ENCODE measurements at places on chromosomes 12 and 14.

- no peak for DNase-seq
These were observed 93.0 kb upstream of the MGAT4C start for GRCh38 chr12:86349196-86349595.

DNA sequence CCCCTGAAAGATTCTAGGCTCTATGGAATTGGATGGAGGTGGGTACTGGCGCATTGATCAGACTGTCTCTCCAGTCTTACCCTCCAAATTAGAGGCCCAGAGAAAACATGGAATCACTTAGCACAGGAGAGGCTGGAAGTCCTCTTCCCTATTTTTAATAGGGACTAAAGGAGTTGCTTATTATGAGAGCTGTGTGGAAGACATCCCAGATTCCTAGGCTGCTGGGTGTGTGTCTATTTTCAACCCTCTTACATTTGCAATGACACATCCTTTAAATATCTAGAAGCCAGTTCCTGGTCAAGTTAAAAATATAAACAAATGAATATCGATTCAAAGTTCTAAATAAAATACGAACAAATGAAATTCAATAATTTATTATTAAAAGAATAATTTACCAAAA lies 58.3 kb upstream of the ARID2 start:
- no peak for DNase-seq

DNA sequence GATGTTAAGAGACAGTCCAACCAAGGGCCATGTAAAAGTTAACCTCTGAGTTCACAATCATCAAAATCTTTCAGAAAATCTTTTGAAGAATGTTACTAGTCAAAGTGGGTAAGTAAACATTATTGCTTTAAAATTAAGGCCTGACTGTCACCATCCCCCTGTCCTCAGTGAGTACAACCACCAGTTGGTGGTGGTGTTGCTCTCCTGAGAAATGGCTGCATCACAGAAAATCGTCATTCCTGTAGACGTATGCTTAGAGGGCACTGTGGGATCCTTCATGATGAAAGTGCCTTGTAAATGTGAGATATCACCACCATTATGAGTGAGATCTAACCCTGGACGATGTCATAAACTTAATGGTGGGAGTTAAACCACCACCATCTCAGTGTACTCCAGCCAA lies 451.2 kb downstream of the RPS29 start:
- DNase-seq, result no peak

- no peak for DNase-seq
These were observed 117.0 kb downstream of the EGLN3 start for GRCh38 chr14:33833706-33834465.

- DNase-seq, result no peak
These were observed 12.5 kb upstream of the ZFP36L1 start for GRCh38 chr14:68805414-68805813.

GRCh38 chr14:65548878-65549277 lies 136.3 kb downstream of the FUT8 start:
- no peak for DNase-seq

- DNase-seq, result no peak
These were observed 51.7 kb upstream of the MYF6 start for GRCh38 chr12:80655751-80656150.

GRCh38 chr14:31207287-31207754 lies 272 bp downstream of the HECTD1 start:
- no peak for DNase-seq

DNA sequence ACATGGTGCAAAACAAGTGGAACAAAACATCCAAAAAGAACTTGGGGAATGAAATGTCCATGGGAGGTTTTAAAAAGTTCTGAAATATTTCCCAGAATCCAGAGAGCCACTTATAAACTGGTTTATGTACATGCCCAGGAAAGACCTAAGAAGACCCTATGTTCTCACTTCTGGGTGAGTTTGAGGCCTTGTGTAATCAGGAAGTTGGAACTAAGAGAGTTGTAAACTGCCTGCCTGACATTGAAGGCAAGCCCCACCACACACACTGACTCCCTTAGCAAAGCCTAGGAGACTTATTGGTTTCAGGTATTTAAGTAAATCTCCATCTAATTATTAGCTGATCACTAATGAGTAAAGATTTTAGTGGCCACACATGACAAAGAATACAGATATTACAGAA lies 142.5 kb downstream of the LRIG3 start:
- no peak for DNase-seq

- no peak for DNase-seq
These were observed 754.5 kb downstream of the C12orf50 start for GRCh38 chr12:87274594-87275245.

GRCh38 chr14:32826404-32827082 lies 112.1 kb upstream of the NPAS3 start:
- peak; percentile 68 for DNase-seq

- DNase-seq, result no peak
These were observed 226.2 kb upstream of the LHX5 start for GRCh38 chr12:113697651-113698509.

DNA sequence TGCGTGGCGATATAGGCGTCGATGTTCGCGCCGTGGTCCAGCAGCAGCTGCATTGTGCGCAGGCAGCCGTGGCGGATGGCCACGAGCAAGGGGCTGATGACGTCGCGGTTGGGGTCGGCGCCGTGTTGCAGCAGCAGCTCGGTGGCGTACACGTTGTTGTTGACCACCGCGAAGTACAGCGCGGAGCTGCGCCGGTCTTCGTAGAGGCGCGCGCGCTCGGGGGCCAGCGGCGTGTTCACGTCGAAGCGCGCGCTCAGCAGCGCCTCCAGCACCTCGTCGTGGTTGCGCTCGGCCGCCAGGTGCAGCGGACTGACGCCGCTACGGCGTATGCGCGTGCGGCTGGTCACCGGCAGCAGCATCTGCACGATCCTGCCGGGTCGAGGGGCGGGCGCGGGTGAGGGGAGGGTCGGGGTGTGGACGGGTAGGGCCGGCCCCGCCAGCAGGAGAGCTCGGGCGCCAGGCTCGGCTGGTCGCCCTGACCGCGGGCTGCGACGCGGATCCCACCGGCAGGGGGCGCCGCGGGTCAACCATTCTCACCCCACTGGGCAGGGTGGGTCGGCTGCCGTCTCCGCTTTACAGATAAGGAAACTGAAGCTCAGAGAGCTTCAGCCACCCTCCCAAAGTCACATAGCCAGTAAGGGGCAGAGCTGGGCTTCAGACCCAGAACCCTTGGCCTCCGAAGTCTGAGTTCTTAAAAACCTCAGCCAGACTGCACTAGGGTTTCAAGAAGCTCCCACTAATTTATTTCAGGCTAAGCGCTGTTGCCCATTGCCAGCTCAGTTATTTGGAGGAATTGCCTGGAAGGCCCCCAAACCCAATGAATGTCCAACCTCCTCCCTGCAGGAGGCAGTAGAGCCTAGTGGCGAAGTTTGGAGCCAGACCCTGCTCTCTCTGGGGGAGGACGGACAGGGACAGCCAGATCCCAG lies 12.4 kb downstream of the FAM181A start:
- peak; percentile 46 for DNase-seq

DNA sequence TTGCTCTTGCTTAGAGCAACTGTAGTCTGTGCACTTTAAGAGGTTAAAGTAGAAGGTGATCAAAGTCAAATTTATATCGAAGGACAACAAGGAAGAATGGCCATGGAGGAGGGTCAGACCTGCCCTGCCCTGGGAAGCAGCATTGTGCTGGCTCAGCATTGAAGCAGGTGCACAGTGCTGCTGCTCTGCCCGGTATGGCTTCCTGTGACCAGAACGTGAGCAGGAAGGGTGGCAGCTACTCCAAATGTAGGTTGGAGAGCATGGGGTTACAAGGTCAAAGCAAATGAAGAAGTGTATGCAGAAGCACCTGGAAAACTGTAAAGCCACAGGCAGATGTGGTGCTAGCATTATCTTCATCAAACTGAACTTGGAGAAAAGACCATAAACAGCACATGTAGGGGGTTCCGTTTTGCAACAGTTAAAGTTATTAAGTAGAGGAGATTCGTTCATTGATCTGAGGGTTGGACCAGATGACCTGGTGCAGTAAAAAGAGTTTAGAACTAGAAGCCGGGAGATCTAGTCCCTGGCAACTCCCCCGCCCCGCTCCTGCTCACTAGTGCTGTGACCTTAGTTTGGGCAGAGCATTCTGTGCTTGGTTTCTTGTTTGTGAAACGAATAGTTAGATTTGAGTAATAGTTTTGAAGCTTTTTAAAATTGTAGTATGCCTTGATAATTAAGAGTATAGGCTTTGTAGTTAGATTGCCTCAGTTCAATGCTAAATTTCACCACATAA lies 84.2 kb downstream of the SCN8A start:
- DNase-seq, result no peak
